ENCODE measurements at places on chromosomes 11 and 22.
A peak's percentile ranks its signal among the peaks of the same experiment; 100 is the strongest.

GRCh38 chr11:91394727-91395414, 829.7 kb upstream of the FAT3 start:
- DNase-seq: no peak

DNA sequence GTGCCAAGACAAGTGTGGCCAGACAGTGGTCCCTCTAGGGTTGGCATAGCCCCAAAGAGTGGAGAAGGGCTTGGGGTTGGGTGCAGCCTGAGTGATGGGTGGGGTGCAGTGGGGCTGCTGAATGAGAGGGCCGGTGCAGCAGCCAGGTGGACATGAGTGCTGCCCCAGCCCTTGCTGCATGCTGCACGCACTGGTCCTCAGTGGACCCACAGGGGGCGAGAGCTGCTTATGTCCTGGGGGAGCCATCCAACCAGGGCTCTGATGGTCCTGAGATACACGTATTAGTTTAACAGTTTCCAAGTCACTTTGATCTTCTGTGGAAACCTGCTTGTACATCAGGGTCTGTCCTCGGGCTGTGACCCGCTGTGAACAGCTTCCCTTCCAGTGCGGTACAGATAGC, 23.9 kb upstream of the ACR start:
- DNase-seq: no peak

GRCh38 chr22:20783844-20784723, 10.2 kb downstream of the SERPIND1 start:
- DNase-seq: peak; percentile 83

GRCh38 chr11:64268025-64268892, 16.2 kb downstream of the BAD start:
- DNase-seq: peak; percentile 87

- DNase-seq: no peak
These were observed 42.4 kb downstream of the OSBP start for GRCh38 chr11:59573216-59573615.

GRCh38 chr11:100203789-100204188, 483.3 kb upstream of the ARHGAP42 start:
- no peak for DNase-seq

- DNase-seq: no peak
These were observed 56.3 kb upstream of the ZBTB44 start for GRCh38 chr11:130370845-130371590.

GRCh38 chr22:25202290-25202921, 2.7 kb downstream of the CRYBB3 start:
- peak; percentile 94 for DNase-seq

- DNase-seq: peak; percentile 68
These were observed 6.7 kb upstream of the CAPRIN1 start for GRCh38 chr11:34044664-34045485.

DNA sequence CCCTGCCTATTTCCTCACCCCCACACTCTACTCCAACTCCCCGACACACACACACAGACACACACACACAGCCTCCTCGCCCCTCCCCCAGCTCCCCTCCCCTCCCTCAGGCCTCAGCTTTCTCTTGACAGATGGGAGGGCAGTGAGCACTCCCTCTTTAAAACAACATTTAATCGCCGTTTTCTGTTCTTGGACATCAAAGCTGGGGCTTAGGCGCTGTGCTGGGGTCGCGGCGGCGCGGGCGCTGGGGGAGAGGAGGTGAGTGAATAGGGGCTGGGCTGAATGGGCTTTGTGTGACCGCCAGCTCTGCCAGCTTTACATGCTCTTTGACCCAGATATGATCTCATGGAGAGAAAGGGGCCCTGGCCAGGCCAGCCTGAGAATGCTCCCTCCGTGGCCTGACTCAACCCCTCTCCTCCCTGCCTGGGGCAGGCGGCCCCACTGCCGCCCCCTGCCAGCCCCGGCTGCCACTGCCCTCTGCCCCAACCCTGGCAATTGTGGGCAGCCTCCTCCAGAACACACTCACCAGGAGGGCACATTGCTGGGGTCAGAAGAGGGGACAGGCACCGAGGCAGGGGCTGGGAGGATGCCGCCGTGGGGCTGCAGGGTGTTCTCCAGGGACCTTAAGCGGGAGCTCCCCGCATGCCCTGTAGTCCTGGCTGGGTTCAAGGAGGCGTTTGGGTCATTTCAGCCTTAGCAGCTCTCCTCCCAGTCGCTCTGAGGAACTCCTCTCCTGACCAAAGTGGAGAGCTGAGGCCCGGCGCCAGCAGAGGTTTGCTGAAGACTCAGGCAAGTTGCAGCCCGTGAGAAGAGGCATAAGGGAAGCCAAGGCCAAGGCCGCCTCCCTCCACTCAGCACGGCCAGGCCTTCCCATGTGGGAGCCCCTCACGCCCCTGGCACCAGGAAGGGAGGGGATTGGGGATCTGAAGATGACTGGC, 38.3 kb upstream of the NNMT start:
- peak; percentile 71 for DNase-seq

- DNase-seq: peak; percentile 79
These were observed at the start of gene ANKRD13D for GRCh38 chr11:67289226-67289650. TSS of gene ANKRD13D (plus strand) at chr11:67289303. CDS start at chr11:67289461, 158 bp downstream.

- peak; percentile 73 for DNase-seq
These were observed 84.0 kb upstream of the RCN1 start for GRCh38 chr11:32006799-32007388.

- DNase-seq: no peak
These were observed 926 bp downstream of the PGR start for GRCh38 chr11:101128571-101129202.

DNA sequence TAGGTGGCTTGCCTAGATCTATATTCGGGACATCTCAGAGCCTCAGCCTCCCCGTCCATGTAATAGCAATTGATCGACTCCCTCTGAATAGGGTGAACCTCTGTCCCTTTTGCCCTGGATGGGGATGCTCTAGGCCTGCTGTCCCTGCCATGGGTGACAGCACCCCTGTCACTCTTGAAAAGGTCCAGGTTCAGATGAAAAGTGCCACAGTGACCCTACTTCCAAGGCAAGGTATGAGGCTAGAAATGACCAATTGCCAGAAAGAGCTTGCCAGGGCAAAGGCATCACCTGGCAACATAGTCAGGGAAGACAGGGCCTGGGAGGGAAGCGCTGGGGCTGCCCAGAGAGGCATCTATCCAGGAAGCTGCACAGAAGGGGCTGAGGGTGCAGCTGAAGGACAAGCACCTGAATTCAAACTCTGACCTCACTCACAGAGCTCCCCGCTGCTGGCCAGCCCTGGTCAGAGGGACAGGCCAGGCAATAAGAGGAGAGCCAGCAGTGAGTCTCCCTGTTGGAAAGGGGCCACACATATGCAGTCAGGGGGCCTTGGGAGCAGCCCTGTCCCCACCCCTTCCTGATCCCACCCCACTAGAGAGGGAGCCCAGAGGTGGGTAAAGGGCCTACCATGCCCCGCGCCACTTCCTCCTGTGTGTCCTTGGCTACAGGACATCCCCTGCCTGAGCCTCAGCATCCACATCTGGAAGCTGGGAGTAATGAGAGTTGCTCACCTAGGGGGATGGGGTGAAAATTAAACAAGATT, 9.0 kb upstream of the APOBEC3A start:
- DNase-seq: peak; percentile 19

GRCh38 chr11:86932259-86932585, 23.0 kb downstream of the FZD4 start:
- no peak for DNase-seq

DNA sequence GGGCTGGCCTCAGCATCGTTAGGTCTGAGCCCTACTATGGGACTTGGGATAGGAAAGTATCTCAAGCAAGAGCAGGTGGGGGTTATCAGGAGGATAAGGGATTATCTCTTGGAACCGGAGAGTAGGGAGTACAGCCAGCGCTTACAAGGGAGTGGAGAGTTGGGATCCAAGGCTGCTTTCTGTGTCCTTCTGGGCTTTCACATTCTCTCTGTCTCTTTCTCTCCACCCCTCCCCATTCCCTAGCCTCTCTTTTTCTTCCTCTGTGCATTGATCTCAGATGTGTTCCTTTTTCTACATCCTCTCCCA, 170.2 kb downstream of the BUD13 start:
- no peak for DNase-seq

GRCh38 chr11:19890308-19890707, 177.7 kb downstream of the NAV2 start:
- no peak for DNase-seq

DNA sequence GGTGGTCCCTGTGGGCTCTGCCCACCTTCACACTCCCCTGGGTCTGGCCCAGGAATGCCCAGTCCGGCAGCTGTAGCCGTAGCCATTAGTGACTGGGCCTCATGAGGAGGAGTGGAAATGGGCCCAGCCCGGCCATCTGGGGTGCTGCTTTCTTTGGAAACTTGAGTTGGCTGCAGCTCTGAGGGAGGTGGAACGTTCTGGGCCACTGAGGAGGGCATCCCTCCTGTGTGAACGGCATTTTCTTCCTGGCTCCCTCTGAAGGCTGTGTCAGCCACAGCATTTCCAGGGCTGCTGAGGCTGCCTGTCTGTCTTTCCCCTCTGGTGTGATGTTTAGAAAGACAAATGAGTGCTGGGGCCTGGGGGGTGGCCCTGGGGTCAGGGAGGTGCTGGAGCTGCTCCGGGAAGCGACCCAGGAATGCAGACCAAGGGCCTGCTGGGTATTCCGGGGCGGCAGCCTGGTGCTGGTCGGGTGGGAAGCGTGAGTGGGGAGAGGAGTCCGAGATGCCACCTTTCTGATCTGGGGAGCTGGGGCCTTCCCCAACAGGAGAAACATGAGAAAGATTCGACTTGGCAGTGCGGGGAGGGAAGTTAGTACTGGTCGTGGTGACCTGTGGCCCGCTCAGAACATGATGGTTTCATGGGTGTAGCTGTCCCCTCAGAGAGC, 27.1 kb downstream of the PTDSS2 start:
- no peak for DNase-seq

DNA sequence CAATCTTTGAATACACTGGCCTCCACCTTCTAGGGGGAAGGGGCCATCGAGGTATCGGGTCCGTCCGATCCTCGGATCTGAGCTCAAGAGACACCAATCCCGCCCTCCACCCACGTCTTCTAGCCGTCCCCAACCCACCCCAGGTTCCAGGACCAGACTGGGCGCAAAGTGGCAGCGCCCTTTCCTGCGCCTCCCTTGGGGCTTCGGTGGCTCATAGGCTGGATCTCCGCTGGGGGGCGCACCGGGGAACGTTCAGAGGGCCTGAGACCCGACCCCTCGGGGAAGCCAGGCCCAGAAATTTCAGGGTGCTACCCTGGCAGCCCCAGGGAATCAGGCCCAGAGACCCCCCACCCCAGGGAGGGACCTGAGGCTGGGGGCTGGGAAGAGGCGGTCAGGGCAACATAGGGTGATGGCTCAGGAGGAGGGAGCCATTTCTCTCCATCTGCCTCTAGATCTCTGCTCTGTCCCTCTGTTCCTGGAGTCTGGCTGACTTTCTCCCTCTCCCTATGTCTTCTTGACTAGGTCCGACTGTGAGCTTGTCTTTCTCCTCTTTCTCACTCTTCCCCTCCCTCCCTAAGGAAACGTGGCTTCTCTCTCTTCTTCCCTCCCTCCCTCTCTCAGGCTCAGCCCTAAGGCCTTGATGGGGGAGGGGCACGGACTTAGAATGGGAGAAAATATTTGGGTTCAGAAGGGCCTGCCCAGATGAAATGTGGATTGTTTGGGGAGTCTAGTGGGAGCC, 1.1 kb downstream of the CREB3L1 start:
- DNase-seq: peak; percentile 91

- DNase-seq: no peak
These were observed 23.4 kb downstream of the GTPBP1 start for GRCh38 chr22:38728871-38729796.

- no peak for DNase-seq
These were observed 7.7 kb downstream of the TBC1D22A start for GRCh38 chr22:46770151-46770641.

DNA sequence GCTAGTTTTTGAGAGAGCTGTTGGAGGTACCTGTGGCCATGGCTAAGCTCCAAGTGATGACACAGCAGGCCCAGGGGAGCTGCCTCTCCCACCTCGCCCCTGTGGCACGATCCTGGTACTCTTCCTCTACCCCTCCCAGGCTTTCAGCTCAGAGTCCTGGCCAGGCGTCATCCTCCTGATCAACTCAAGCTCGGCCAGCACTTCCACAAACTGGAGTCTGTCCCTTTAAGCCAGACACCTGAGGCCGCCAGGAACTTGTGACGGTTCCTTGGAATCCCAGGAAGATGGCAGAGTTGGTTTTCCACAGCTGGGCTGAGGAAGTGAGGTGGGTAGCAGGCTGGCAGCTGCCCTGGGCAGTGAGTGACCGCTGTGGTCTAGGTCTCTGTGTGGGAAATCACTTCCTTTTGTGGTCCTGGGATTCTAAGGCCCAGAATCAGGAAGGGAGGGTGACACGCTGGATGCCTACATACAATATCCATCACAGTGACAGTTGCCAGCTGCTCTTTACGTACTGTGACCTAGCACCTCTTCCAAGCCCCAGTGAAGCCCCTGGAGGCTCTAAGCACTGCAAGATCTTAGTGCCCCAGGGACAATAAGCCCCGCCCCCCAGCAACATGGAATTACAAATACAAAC, 3.2 kb upstream of the CST6 start:
- DNase-seq: peak; percentile 69

DNA sequence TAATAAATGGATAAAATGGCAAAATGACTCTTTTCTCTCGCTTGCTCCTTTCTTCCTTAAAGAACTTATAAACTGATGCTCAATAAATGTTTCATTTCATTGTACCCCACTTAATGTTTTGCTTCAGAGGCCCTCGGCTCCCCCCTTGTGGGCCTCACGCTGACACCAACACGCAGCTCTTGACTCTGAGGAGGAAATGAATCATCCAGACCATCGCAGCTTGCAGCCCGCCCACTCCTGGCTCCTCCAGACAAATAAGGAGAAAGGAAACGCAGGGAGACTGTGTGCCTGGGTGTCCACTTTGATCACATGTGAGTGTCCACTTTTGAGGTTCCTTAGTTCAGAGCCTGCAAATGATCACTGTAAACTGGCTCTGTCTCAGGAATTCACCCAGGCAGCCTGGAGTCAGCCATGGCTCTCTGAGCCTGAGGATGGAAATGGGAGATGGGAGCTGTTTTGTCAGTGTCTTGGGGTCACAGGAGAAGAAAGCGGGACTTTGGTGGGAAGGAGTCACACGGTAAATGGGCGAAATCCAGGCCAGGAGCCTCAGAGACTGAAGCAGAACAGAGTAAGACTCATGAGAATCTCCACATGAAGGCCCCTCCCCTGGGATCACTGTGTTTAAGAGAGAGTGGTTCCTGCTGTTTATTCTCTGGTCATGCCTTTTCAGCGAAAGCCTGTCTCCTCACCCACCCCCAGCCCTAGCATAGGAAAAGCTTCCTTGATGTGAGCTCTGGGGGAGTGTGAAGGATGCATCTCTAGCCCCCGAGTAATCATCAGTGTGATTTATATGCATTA, 96.5 kb downstream of the CWC15 start:
- peak; percentile 41 for DNase-seq

- DNase-seq: no peak
These were observed 2.7 kb upstream of the TSGA10IP start for GRCh38 chr11:65942531-65942930.

- no peak for DNase-seq
These were observed 64.6 kb downstream of the OTOG start for GRCh38 chr11:17611503-17612220.

All from endodermal cell (in vitro differentiated cells).